ENCODE measurements at places on chromosomes 4 and X.

- no peak for DNase-seq
Measured at GRCh38 chr4:159639671-159640323, 536.9 kb downstream of the RAPGEF2 start.

DNA sequence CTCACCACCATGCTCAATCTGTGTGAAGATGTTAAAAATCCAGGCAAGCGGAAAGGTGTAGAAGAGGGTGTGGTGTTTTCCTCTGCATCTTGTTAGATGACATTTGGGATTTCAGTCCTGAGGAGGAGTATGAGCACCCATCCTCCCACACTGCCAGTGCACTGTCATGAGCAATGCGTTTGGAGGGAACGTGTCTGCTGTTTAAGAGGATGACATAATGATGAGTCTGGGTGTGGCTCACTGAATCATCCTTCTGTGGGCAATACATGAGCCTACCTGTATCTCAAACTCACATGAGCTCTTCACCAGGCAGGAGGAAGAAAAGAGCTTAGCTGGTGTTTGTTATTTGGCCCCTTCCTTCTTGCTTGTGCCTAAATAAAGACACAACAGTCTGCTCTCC is 67.9 kb upstream of the ARX start:
- DNase-seq = no peak

DNA sequence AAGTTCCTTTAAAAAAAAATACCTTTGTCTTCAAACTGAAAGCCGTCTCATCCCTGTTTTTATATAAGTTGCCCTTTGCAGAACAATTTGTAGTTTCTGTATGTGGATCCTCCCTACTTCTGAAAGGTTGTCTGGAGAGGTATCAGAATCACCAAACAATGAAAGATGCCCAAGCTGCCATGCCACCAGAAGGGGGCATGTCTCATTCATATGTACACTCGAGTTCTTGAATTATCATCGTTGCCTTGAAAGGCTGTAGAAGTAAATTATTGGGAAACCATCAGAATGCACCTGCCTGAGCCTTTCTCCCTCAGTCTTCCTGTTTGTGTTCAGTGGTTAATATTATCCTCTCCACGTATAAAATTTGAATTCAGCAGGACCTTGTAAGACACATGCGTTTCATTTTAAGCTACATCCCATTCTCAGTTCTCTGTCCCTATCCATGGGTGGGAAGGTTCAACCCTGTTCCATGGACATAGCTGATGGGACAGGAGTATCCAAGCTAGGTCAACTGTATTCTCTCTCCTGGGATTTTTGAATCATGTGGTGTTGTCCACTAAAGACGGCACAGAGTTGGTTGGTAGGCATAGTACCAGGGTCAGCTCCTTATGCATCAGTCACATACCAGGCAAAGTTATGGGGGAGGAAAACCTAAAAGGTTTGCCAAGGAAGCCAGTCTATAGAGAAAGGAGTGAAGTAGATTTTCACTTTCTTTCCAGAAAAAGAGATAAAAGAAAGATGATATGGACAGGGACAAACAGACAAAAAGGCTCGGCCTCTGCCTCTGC is 24.0 kb downstream of the GALNT7 start:
- no peak for DNase-seq

DNA sequence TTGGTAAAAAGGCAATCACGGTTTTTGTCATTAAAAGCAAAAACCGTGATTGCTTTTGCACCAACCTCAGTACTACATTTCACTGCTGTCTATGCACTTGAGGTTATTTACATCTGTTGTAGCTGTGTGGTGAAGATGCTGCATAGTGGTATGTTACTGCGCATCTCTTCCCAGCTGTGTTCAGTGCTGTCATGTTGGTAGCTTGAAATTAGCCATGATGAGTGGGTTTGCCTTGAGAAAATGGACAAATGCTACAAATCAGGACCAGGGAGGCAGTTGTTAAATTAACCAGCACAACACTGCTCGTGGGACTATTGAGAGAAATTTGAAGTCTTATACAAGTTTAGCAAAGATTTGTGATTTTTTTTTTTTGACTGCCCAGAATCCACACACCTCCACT is 2.2 kb upstream of the SMIM43 start:
- DNase-seq = no peak

DNA sequence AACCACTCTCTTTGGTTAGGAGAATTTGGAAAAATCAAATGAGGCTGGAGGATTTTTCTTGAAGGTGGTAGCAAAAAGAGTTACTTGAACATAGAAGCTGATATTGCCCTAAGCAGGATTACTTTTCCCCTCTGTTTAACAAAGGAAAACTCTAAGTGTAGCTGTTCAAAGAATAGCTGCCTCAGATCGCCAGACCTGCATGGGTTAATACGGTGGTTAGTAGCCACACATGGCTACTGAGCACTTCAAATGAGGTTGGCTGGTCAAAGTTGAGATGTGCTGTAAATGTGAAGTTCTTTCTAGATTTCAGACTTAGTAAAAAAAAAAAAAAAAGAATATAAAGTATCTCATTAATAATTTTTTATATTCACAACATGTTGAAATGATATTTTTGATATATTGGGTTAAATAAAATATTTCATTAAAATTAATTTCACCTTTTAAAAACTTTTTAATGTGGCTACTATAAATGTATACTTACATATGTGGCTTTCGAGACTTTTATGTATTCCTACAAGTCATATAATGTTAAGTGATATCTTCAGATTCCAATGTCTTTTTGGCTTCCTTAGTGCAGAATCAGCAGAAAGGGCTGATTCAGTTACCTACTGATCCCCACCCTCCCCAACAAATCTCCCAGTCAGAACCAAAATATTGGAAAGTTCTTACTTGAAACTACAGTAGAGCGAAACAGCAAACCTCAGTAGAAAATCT is 3.3 kb upstream of the RPS6KA3 start:
- DNase-seq = no peak

DNA sequence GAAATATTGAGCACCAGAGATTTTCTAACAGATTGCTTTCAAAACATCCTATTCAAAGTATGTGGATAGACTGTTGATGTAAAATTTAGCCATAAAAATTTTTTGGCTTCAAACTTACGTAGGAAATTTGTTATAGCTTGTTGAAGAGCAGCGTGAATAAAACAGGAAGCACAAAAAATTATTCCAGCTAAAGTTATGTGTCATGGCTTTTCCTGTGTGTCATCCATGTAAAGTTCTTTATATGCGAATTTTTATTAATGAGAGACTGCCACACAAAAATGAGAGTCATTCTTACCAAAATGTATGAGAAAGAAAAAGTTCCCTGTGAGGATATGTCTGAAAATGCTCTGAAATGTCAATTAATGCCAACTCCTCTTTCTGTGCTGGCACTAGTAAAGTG is 19.5 kb downstream of the EPGN start:
- no peak for DNase-seq

DNA sequence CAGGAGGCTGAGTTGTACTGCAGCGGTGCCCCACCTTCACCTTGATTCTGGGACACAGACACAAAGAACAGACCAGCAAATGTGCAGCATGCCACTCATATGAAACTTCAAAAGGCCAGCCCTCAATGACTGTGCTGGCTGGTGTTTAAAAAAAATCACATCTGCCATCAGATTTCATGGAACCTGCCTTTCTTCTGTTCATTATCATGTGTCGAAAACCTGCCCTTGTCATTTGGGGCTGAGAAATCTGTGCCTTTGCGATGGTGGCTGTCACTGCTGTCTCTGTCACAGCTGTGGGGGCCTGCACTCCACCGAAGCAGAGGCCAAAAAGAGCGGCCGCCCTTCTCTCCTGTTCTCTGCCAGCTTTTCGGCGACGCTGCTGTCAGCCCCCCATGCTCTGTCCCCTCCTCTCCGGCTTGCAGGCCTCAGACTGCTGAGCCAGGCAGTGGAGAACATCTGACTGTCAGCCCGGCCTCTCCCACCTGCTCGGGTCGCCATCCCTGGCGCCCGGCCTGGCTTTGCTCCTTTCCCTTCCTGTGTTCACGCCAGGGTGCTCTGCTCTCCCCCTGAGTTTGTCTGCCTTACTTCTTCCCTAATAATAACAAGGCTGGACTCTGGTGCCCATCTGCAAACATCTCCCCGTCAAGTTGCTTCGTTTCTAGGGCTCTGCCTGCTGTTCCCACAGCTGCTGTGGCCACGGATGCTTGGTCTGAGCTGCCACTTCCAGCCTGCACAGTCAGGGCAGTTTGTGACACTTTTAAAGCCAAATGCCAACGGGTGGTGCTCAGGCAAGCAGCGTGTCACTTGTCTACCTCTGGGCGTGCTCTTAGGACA is 355.2 kb downstream of the UNC5C start:
- no peak for DNase-seq

DNA sequence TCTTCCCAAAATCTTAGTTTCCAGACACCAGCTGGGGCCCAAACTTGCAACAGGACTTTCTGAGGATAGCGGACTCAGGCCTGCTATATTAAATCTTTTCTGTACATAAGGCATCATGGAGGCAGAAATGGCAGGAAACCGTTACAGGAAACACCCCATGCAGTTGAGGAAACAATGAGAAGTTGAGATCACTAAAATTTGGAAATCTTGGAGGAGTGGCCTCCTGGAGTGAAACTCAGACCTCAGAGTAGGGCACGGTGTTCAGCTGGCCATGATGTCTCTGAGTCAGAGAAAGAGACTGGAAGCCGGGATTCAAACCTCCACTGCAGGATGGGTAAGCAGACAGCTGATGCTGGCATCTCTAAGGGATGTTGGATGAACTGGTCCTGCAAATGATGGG is 372.6 kb upstream of the CTSO start:
- no peak for DNase-seq

DNA sequence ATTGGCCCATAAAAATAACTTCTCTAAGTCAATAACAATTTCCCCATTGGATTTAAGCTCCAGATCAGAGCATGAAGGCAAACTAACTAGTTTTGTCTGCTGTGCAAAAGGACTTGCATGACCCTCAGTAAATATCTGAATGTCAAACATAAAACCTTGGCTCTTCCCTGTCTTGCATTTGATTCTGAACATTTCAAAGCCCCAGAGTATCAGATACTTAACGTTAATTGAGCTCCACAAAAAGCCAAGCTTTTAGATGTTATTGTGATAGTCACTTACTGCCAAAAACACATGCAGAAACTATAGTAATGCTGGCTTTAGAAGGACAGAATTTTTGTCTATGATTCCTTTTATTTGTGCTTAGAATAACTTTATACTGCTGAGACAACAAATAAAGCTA is 664.2 kb downstream of the ADGRL3 start:
- no peak for DNase-seq

GRCh38 chrX:8688776-8689175 is 43.2 kb downstream of the ANOS1 start:
- no peak for DNase-seq

DNA sequence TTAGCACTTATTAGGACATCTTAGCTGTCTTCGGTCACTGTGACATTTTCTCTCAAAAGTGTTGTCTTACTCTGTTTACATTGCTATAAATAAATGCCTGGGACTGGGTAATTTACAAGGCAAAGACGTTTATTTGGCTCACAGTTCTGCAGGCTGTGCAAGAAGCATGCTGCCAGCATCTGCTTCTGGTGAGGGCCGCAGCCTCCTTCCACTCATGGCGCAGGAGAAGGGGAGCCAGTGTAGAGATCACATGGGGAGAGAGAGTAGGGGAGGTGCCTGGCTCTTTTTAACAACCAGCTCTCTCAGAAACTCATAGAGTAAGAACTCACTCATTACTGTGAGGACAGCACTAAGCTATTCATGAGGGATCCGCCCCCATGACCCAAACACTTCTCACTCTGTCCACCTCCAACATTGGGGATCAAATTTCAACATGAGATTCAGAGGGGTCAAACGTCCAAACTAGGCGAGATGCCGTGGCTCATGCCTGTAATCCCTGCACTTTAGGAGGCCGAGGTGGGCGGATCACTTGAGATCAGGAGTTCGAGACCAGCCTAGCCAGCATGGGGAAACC is 43.5 kb upstream of the HERC6 start:
- DNase-seq = no peak

DNA sequence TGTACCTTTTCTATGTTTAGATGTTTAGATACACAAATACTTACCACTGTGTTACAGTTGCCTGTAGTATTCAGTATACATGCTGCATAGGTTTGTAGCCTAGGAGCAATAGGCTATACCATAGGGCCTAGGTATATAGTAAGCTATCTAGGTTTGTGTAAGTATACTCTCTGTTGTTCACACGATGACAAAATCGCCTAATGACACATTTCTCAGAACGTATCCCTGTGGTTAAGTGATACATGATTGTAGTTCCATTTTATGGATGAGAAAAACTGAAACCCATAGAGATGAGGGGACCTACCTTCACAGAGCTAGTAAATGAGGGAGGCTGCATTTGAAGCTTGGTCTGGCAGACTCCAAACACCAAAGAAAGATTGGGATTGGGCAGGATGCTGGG is 79.4 kb upstream of the EFNB1 start:
- DNase-seq = no peak

- DNase-seq = no peak
Measured at GRCh38 chrX:102979536-102979935, 42.5 kb downstream of the RAB40AL start.

- no peak for DNase-seq
Measured at GRCh38 chr4:24163314-24163713, 273.5 kb upstream of the PPARGC1A start.

DNA sequence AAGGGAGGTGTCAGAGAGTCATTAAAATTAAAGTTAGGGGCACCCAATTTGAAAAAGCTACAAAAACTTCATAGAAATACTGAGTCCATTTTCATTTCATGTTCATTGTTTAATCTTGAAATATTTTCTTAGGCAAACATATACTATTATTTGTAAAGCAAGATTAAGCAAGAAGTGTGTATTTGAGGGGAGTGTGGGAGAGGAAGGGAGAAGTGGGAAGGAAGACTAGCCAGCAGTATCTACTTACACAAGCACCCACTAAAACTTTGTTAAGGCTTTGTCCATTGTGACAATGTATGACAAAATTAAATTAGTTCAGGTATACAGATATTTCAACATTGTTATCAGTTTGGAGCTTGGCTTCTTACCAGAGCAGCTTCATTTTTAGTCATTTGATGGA is 222.9 kb downstream of the ARHGAP24 start:
- no peak for DNase-seq

DNA sequence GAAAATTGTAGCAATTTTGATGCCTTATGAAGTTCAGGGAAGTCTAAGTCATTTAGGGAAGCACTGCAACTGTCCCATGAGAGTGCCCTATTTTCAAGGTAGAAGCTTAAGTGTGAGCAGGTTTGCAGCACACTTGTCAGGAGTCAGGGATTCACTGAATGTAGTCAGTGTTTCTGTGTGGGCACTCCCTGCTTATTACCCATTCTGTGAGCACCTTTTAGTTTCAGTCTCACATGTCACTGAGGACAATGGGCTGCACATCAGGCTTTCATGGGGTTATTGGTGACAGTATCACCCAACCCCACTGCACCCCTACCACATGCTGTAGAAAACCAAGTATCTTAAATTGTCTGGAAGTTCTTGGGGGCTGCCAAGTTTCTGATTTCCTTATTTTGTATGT is 2.9 kb upstream of the CCNG2 start:
- DNase-seq = no peak

All from H54 (cell line).